ENCODE measurements at places on chromosomes 3 and 15.

- DNase-seq, result no peak
Measured at GRCh38 chr3:38545550-38545949, 49.4 kb downstream of the EXOG start.

GRCh38 chr3:81864272-81864671, 102.8 kb upstream of the GBE1 start:
- no peak for DNase-seq

DNA sequence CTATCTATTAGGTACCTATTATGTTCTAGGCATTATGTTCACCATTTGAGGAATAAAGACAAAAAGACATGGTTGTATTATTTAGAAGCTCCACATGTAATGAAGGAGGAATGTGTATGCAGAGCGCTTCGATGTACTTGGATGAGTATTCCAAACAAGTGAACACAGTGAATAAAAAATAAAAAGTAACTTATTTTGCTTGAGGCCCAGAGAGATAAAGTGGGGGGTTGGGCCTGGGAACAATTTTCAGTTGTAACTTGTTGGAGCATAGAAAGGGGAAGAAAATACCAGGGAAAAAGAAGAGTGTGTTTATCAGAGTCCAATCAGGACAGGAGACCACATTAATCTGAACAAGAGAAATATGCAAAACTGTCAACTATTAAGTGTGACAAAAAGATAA, 445.7 kb upstream of the BCHE start:
- DNase-seq, result no peak

DNA sequence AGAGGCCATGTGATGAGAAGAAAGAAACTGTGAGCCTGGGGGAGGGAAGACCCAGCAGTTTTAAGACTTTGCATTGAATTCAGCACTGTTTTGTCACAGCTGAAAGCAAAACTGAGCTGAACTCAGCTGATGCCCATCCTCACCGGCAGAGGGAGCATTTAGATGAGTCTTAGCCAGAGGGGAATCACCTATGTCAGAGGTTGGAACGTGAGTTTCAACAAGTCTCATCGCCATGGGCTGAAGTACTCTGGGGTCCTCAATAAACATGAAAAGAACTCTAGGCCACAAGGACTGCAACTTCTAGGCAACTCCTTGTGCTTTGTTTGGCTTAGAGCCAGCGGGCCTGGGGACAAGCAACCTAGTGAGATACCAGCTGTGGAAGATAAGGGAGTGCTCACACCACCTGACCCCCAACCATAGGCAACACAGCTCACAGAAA, 324.5 kb downstream of the TBL1XR1 start:
- DNase-seq, result peak; percentile 38

DNA sequence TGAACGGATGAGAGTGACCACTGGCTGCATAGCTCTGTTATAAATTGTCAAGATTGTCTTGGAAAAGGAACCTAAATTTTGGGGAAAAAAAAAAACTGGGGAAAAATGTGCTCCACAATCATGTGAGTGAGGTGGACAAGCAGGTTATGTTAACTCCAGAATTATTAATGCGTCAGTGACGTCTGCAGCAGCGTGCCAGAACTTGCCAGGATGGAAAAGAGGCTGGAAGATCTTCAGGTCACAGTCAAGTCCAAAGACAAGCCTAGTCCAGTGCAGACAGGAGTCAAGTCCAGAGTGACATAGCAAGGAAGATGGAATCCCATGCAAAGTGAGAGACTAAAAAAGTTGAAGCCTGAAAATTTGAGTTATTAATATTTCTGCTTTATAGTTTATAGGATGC, 140.6 kb downstream of the RYR3 start:
- no peak for DNase-seq

- DNase-seq, result no peak
Measured at GRCh38 chr3:101026881-101027280, 33.7 kb upstream of the ABI3BP start.

DNA sequence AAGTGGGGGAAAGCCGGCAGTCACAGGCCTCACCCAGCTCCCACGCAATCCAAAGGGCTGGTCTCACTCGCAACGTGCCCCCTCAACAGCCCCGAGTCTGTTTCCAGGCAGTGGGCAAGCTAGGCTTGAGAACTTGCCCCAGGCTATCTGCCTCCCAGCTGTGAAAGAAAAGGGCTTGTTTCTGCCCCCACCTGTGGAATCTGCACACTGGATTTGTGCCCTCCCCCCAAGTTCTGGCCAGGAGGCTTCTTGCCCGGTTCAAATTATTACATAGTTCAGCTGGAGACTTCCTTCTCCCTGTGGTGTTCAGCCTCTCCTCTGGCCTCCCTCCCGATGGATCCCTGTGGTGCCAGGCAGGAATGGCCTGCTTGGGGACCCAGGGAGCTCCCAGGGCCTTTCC, 283.9 kb upstream of the LYSMD4 start:
- no peak for DNase-seq

- DNase-seq, result no peak
Measured at GRCh38 chr15:51585986-51586385, 36.6 kb downstream of the DMXL2 start.

- DNase-seq, result no peak
Measured at GRCh38 chr3:195825857-195826804, 14.4 kb upstream of the MUC4 start.

DNA sequence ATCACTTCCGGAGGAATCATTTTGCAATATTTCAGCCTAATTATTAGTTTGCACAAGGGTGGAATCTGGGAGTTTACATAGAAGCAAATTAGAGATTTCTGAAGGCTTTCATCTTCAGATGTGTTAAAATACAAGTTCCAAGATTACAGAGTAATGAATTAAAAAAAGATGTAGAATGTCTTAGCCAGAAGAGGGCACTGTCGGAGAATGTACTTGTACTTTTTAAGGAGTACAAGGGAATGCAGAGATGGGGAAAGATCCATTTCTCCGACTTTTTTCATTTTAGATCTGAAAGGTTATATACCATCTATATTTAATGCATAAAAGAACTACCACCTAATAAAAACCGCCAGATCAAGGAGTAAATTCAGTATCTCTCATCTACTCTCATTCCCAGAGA, 43.1 kb upstream of the WDR5B start:
- peak; percentile 66 for DNase-seq

DNA sequence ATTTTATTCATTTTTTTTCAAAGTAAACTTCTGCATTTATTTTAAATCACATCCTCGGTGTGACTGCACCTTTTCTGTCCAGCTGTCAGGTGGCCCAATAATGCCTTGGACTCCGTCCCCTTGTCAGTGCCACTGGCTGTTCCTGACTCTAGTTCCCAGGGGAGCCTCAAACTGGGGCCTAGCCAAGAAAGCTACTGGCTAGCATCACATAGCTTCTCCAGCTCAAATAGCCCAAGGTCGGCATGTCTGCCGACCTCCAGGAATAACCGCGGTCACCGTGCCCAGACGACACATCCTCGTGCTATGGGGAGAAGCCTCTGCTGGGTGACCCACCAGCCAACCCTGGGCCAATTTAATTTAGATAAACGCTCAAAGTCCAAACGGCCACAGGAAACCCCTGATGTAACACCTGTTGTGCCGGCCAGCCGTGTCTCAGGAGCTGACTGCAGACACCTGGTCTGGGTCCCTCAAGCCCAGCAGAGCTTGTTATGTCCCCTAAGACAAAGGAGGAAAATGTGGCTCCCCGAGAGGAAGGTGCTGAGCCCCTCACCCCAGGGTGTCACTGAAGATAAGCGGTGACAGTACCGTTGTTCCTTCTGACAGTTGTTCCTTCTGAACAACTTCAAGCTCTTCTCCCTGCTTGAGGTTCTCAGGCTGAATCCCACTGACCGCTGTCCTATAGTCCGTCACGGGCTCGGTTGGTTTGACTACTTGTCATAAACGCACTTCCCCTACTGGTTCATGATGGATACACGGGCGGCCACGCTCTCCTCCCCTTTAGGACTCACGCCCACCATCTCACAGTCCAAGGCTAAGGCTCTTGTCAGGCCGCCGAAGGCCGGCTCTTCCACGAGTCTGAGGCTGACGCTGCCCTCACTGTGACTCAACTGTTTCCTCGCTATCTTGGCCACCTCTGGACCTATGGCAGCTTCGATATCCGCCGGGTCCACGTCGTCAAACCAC, 126.2 kb downstream of the KLF13 start:
- DNase-seq, result no peak

DNA sequence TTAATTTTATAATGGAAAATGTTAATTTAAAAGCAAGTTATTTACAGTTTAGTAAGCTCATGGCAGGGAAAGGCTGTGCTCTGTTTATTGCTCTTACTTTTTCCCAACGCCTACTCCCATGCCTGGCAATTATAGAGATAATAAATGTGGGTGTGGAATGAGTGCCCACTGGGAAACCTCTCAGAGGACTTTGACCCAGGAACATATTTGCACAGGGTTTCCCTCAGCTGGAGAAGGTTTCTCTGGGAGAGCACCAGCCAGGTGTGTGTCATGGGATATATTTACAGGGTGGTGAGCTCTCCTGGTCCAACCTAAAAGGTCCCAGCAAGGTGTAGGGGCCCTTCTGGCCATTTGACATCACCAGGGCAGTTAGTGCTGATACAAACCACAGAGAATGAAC, 27.9 kb downstream of the ZNF710 start:
- DNase-seq, result no peak

DNA sequence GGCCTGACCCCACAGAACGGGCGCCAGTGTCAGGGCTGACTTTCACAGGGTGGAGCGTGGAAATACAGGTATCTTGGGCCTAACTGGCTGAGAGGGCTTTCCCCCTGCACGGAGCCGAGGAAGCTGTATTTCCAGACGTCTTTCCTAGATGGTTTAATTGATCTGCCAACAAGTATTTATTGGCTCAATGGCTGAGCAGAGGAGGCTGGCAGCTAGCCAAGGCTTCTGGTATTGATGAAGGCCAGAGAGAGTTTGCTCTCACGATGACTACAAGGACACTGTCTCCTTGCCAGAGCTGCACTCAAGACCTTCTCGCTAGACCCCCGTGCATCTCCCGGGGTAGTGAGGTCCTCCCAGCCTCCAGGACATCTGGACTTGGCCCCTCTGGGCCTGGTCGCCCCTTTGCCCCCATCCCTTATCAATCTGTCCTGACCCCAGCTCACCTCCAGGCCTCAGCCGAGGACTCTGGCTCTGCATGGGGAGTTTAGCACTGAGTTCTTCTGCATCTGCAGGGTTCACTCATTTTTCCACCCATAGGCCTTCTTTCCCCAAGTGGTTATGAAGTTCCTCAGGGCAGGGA, 20.6 kb downstream of the SPSB4 start:
- DNase-seq, result no peak

DNA sequence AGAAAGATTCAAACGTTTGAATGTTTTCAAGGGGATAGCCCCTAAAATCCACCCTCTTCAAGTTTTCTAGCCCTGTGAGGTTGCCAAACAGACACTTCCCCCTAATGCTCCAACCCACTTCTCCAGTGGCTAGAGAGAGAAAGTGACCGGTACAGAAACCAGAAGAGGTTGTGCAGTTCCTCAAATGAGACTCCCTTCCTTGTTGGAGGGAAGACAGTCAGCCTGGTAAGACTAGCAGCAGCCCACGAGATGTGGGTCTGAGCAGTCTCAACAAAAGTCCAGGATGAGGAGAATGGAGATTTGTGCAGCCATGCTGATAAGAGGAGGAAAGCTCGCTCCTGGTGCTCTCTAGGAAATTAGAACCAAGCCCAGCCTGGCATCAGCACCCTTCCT, 222.8 kb upstream of the TPRG1 start:
- no peak for DNase-seq

GRCh38 chr3:59817511-59817910, 767.7 kb upstream of the CFAP20DC start:
- no peak for DNase-seq

DNA sequence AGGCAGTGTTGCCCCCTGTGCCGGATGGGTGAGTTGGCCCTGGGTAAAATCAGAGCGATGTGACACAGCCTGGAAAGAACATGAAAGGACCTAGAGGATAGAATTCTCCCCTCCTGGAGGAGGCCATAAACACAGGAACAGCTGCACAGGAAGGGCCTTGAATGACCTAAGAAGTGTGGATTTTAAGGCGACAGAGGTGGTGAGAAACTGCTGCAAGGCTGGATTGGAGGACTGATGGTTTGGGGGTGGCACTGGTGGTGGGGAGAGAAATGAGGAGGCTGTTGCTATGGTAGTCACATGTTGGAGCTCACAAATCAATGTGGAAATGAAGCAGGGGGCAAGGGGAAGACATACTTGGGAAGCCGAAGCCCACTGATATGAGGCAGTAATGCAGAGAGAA, 13.8 kb downstream of the XIRP1 start:
- DNase-seq, result no peak

DNA sequence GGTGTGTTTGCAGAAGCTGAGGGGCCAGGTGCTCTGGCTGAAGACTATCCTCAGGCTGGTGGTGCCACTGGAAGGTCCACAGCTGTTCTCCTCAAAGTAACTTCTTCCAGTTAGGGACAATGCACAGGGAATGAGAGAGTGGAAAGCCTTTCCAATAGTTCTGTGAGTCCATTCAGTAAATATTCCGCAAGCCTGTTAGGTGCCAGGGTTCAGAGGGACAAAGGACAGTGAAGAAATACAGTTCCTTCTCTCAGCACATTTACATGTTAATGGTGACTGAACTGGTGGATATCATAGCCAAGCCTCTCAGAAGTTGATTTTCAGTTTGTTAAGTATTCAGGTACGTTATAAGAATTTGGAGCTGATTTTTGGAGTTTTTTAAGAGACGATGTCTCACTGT, 122.5 kb downstream of the C3orf70 start:
- DNase-seq, result no peak

DNA sequence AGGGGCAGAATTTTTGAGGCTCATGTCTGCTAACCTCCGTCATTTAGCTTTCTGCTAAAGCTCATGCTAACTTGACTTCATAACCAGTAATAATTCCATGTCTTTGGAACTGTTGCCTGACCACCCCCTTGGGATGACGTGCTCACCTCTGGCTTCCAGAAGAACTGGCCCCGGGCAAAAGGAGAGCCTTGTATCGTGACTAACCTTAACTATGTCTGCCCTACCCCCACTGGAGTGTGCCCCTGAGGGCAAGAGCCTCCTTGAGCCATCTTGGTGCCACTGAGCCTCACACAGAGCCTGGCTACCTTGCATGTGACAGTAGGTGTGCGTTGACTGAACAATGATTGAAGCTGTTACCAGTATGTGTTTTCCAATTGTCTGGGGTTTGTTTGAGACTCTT, 4.7 kb downstream of the LRRK1 start:
- no peak for DNase-seq

DNA sequence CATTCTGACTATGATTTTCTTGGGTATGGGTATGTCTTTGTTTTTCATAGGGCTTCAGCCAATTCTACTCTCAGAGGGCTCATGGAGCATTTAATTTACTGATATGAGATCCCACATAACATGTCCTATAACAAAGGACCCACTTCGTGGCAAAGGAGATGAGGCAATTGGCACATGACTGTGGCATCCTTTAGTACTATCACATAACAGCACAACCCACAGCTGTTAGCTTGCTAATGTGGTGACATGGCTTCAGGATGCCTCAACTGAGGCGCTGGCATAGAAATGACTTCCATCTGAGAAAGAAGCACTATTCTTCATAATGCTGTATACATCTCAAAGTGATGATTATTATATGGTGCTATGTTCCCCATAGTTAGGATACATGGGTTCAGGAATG, 48.1 kb upstream of the RFX7 start:
- no peak for DNase-seq
